ENCODE measurements at places on chromosomes 4 and X.

- peak; percentile 1 for DNase-seq
Measured at GRCh38 chrX:67692246-67692645, 148.4 kb downstream of the AR start.

- peak; percentile 49 for DNase-seq
Measured at GRCh38 chr4:54185866-54186265, 43.2 kb upstream of the PDGFRA start.

DNA sequence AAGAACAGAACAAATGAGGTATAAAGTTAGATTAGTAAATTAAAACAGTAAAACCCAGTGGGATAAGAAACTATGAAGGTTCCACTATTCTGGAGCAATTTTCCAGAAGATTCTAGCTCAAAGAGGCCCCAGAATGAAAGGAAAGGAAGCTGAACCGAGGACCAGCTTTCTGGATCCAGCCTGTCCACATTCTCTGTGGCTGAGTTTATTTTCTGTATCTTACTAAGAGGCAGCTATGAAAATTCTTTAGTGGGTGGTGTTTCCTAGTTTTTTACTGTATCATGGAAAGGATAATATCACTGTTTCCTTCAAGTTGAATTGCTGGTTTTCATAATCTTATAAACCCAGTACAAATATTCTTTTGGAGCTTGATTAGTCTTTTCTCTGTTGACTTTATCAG, 11.8 kb downstream of the DAPP1 start:
- no peak for DNase-seq

DNA sequence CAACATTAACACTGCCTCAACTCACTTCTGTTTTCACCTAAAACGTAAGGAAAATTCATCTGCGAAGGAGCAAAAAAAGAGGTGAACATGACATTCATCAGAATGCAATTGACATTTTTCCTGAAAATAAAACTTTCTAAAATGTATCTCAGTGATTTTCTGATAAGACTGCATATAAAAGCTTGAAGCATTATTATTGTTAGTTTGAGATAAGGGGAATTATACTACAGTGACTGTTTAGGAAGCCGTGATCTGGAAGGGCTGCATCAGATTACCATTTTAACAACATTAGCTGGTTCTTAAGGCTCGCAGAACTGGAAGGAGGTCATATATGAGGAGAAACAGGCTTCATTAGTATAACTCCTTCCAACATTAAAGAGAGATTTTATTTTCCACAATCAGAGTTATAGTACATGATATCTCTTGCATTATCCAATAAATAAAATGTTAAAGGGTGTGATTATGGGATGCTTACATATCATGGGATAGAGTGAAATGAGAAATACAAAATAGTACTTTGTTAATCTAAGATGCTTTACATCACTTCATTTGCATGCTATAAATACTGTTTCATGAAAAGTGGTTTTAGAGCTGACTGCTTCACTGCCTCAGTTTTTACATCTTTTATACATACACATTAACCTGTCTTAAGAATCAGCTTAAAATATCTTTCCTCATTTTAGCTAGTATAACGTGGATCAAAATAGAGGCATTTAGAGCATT, 1820.1 kb upstream of the TENM3 start:
- DNase-seq: no peak

DNA sequence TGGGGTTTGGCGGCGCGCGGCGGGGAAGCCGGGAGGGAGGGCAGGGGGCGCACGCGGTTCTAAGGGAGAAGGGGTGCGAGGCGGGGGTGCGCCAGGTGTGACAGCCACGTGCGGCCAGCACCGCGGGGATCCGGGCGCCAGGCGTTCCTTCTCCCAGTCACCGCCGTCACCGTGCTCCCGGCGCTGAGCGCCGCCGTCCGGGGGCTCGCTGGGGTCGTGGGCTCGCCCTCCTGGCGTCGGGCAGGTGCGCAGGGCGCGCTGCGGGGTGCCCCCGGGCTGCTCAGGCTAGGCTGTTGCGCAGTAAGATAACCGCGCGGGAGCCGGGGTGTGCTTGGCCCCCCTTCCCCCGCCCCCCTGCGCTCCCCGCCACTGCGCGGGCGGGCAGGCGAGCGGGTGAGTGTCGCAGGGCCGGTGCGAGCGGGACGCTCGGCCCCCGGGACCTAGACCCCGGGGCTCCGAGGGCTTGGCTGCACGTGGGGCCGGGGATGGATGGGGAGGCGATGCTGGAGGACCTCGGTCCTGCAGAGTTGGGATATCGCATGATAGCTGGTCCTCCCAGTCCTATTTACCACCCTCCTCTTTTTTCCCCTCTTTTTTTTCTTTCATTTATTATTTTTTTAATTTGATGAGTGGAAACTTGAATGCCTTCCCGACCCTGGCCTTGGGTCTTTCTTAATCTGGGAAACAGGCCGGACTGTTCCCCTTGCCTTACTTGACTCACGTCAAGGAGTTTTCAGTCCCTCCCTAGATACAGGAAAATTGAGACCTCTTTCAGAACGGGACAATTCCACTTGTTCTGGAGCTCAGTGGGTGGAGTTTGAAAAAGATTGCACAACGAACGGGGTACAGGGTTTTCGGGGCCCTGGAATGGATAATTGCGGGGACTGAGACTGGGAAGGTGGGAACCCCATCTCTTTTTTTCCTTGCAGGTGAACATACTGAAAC, 797 bp downstream of the TXLNG start:
- peak; percentile 6 for DNase-seq

GRCh38 chrX:74535408-74536151, 78.8 kb downstream of the RLIM start:
- DNase-seq: peak; percentile 63
